H9 (cell line): ENCODE measurements at places on chromosomes 7 and 10. TPM values are rescaled to one million over a fixed set of nuclear protein-coding genes. Genes with fewer than 3 reads are reported as not detected.

DNA sequence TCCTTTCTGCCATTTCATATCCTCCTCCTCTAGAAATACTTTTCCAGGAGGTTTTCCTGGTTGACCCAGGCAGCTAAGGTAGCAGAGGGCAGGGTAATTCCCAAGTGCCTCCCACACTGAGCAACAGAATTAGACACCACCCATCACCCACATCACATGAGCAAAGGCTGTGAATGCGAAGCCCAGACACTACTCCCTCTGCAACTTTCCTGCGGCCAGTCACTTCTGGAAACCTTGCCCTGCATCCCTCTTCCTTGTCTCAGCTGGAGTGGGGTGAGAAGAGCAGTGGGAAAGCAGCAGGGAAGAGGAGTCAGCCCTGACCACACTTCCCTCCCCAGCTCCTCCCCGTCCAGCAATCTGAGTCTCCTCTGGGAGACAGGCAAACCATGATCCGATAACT, 15.2 kb downstream of the TMEM176B start:
- DNase-seq, result no peak

DNA sequence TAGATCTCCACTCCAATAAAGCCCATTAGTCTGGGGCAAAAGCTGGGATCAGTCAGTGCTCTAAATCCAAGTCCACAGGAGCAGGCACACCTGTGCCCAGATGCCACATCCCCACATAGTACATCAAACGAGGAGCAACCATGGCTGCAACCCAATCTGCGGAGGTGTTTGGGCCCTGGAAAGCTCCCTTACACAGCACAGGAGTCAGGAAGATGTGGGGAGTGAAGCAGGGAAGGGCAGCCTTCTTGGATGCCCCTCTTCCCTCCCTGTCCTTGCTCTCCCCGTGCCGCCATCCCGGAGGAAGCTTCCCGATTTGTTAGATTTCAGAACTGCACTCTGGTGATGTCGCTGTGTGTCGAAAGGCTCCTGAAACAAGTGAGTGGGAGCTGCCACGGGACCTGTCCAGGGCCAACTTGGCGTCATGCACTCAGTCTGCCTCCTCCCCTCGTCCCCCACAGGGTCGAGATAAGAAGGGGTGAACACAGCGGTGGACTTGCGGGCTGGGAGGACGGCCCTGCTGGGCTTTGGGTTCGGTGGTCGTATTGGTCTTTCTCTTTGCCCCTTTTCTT, 230.6 kb upstream of the GRB10 start:
- no peak for DNase-seq

Gene TFEC
- not detected in 2 replicates for total RNA-seq

Gene CDC14C
- total RNA-seq, result not detected in 2 replicates

DNA sequence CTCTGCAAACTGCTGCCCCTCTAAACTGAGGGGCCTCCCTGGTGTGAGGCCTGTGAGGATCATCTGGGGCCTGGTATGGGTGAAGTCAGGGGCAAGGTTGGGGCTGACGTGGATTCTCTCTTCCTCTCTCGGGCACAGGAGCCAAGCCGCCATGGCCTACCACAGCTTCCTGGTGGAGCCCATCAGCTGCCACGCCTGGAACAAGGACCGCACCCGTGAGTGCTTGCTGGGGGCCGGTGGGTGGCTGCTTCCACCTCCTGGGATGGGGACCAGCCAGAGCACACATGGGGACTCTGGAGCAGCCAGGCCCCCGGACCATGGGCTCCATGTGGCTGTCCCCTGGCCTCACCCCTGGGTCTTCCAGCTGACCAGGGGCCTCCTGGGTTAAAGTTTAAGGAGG, 11.0 kb downstream of the ARPC1B start:
- DNase-seq, result no peak

- DNase-seq, result no peak
These were observed 145.4 kb downstream of the PTPRN2 start for GRCh38 chr7:158442260-158442659.

DNA sequence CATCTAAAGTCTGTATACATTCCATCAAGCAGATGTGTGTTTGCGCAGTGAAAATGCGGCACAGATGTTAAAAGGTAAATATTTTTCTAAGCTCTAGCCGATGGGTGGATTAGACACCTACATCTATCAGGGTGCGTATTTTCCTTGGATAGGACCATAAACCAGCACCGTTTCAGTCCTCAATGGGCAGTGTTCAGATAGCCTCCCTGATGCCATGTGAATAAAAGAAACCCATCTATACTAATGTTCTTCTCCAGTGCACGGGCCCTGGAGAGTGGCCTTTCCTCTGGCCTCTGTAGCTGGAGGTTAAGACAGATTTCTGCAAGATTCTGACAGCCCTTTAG, 103.5 kb downstream of the PARP12 start:
- DNase-seq, result no peak

Gene GFRA1
- 0.24 and 0.59 TPM in 2 replicates for total RNA-seq

Gene NUTM2A
- total RNA-seq, result 0.83 and 1.1 TPM in 2 replicates

DNA sequence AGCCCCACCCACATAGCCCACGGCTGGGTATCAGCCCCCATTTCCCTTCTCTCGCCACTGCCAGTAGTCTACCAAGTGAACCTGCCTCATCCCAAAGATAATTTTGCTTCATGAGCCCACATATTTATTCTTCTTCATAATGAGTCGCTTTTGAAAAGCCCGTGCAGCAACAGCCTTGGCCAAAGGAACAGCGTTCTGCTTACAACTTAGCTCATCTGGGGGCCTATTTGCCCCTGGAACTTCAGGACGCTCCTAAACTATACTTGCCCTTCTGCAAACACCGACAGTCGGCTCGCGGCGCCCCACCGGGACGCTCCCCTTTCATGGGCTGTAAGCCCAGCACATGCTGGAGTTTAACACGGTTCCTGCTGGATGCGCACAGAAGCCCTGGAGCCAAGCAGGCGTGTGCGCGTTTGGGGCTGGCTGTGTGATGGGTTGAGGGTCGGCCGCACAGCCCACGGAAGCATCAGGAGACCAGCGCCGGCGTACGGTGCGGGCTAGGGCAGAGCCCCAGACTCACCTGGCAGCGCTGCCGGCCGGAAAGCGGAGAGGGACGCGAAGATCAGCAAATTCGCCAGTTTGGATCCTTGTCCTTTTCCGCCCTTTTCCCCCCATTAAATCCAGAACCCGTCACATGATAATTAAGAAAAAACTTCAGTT, 370 bp downstream of the TMEM60 start:
- DNase-seq, result no peak

GRCh38 chr10:30172673-30173072, 113.3 kb upstream of the JCAD start:
- DNase-seq, result no peak

DNA sequence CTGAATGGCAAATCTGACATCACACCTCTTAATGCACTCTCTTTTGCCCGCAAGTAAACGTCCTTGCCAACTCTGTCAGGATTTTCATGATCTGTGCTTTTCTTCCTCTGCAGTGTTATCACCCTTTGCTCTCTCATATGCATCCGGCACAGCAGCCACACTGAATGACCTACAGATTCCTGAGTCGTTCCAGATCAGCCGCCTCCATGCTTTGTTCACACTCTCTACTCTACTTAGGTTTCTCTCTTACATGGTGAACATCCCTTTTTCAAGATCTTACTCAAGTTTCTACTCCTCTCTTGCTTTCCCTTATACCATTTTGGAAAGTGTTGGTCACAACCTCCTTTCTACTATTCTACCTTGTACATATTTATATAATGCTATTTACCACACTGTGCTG, 127.7 kb upstream of the AOAH start:
- DNase-seq, result no peak

Gene PRPS1L1
- not detected in 2 replicates for total RNA-seq
